A172 (cell line): ENCODE measurements at places on chromosomes 3 and 15.

DNA sequence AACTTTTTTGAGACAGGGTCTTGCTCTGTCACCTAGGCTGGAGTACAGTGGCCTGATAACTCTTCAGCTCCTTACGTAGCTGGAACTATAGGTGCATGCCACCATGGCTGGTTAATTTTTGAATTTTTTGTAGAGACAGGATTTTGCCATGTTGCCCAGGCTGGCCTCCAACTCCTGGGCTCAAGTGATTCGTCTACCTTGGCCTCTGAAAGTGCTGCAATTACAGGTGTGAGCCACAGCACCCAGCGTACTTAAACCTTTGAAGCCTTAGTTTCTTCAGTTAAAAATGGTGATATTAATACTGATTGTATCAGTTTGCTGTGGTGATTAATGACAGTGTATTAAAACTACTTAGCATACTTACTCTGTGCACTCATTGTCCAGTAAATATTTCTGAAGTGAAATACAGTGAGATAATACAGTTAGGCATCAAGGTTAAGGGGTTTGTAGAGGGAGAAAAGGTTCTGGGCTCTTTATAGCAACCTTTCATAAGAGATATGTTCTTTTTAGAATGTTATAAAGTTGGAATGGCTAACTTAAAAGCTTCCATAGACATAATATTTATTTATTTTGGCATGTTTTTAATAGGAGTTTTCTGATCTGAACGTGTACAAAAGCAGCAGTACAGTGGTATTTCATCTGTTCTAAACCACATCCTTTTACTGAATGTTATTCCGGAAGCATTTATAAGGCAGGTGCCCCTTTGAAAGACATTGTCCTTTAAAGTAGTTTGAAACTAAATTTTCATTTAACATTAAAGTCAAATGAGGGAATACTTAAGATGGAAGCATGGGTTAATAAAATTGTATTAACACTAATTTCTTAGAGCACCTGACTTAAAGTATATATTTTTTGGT, 23.6 kb downstream of the NCK1 start:
- no peak for DNase-seq

- no peak for DNase-seq
These were observed 100.2 kb upstream of the RPL32 start for GRCh38 chr3:12941495-12942023.

- DNase-seq, result no peak
These were observed 23.4 kb downstream of the SPSB4 start for GRCh38 chr3:141074529-141074928.

- peak; percentile 5 for DNase-seq
These were observed 796.2 kb downstream of the NR2F2 start for GRCh38 chr15:97126553-97127233.

DNA sequence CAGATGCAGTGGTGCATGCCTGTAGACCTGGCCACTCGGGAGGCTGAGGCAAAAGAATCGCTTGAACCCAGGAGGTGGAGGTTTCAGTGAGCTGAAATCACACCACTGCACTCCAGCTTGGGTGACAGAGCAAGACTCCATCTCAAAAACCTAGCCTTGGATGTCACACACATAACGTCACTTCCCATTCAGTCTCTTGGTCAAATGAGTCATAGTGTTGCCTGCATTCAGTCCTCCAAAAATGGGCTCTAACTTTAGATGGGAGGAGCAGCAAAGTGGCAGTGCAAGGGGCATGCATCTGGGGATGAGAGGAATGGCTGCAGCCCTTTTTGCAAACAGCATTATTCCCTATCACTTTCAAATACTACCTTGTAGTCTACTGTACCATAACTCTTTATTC, 62.9 kb upstream of the AGBL1 start:
- peak; percentile 21 for DNase-seq
